ENCODE measurements at places on chromosomes 7 and 10. TPM values are rescaled to one million over a fixed set of nuclear protein-coding genes. Genes with fewer than 3 reads are reported as not detected.

DNA sequence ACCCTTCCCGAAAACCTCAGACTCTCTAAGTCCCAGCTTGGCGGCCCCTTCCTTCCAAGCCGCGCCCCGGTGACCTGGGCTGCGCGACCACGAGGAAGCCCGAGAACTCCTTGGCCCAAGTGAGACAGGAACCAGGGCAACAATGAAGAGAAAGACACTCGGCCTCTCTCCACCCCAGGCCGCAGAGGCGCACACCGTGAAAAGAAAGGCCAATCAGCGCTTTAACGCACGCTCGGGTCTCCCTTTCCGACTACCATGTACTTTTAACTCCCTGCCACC lies 166.4 kb upstream of the PPP1R3A start:
- no peak for DNase-seq

GRCh38 chr7:128963327-128963757 lies 25.6 kb downstream of the IRF5 start:
- no peak for DNase-seq

- no peak for DNase-seq
Observed at GRCh38 chr10:89645742-89646172, 715 bp upstream of the PANK1 start.

DNA sequence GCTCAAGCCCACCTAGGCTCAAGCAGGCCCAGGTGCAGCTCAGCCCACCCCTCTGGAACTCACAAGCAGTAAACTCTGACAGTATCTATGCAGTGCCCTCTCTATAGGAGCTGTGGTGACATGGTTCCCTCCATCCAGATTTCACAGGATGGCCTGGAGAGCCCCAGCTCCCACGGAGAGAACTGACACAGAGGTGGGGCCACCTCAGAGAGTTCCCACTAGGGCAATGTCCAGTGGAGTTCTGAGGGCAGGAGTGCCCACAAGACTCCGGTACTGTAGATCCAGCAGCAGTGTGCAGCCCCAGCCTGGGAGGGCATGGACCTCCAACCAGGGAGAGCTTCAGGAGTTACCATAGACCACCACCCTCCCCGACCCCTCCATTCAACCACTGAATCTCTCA lies 37.3 kb upstream of the CNPY1 start:
- DNase-seq, result no peak

DNA sequence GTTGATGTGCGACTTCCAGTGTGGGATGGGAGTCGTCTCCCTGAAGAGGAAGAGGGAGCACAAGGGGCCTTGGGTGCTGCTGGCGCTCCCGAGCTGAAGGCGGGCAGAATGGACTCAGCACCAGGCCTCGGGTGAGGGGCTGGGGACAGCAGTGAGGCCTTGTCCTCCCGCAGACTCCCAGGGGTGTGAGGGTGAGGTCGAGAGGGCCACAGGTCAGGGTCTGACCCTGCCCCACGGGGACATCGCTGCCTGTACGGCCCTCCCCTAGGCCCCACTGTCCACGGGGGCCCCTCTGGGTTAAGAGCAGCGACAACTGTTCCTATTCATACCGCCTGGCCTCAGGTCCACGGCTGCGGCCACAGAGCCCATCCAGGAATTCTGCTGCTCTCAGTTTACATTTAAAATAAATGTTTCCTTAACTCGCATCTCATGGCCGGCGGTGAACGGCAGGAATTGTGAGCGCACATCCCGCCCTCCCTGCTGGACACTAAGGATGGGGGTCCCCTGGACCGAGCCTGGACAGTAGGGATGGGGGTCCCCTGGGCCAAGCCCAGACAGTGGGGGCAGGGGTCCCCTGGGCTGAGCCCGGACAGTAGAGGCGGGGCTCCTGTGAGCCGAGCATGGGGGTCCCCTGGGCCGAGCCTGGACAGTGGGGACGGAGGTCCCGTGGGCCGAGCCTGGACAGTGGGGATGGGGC lies 61.7 kb downstream of the PDGFA start:
- DNase-seq, result no peak

- no peak for DNase-seq
Observed at GRCh38 chr7:129948338-129948737, 4.4 kb downstream of the UBE2H start.

GRCh38 chr10:1517684-1518083 lies 219.6 kb downstream of the ADARB2 start:
- DNase-seq, result no peak

- DNase-seq, result no peak
Observed at GRCh38 chr7:130409067-130409711, 28.9 kb downstream of the CPA1 start.

GRCh38 chr10:62050346-62050892 lies 148.9 kb downstream of the ARID5B start:
- DNase-seq, result no peak

DNA sequence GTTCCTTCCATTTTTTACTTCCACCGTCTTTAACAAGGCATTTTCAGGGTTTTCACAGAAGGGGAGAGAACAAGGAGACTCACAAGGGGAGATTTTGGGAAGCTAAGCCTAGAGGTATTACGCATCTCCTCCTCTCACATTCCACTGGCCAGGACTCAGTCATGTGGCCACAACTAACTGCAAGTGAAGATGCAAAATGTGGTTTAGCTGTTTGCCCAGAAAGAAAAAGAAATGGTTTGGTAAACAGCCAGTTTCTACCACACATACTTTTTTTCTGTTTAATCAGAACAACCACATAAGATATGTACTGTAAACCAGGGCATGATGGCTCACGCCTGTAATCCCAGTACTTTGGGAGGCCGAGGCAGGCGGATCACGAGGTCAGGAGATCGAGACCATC lies 21.4 kb upstream of the HELLS start:
- DNase-seq, result no peak

GRCh38 chr10:76231286-76231934 lies 800.0 kb downstream of the LRMDA start:
- DNase-seq, result no peak

DNA sequence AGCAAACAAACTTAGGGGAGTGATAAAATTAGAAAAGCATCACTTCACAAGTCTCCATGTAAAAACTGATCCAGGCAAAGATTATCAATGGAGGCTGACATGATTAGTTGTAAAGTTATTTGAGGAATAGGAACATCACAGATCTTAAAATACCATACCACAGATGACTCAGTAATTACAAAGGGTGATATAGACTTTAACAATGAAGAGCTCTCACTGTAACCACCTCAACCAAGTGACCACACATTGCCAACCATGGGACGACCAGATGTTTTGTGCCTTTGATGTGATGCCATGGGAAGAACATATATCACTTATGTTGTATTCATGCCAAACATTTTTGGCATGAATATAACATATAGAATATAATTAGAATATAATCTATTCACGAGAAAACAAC lies 11.7 kb downstream of the AASS start:
- DNase-seq, result no peak

DNA sequence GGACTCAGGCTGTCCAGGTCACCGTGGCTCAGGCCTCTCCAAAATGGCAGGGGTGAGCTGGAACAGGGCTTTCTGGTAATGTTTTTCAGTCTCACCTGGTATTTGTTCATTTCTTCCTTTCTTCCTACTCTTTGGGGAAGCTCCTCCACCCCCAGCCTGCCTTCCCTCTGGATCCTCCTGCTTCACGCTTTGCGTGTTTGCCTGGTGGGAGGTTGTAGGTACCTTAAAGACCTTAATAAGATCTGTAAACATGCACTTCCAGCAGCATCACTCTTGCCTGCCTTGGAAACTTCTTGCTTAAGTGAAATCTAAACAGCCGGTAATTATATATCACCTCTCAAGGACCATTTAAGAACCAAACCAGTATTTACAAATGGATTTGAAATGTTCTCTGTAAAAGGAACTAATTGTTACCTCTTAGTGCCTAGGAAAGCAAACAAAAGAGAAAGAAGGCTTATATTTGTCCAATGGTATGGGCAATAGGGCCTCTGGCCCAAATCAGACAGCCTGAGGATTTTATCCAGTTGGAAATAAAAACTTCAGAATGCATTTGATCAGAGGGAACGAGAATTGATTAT lies 339.9 kb downstream of the CCSER2 start:
- DNase-seq, result no peak

Gene ASB15
- 76.8 TPM for total RNA-seq

Gene NPSR1
- not detected for total RNA-seq

Gene CUZD1
- total RNA-seq, result 0.16 TPM

Gene OPN1SW
- total RNA-seq, result not detected

Gene IQCE
- 11.5 TPM for total RNA-seq

Gene C1GALT1
- 19.4 TPM for total RNA-seq

Data from left ventricle myocardium inferior (tissue), 1 donor.